ENCODE measurements at places on chromosomes 16 and 17.
A peak's percentile ranks its signal among the peaks of the same experiment; 100 is the strongest.

DNA sequence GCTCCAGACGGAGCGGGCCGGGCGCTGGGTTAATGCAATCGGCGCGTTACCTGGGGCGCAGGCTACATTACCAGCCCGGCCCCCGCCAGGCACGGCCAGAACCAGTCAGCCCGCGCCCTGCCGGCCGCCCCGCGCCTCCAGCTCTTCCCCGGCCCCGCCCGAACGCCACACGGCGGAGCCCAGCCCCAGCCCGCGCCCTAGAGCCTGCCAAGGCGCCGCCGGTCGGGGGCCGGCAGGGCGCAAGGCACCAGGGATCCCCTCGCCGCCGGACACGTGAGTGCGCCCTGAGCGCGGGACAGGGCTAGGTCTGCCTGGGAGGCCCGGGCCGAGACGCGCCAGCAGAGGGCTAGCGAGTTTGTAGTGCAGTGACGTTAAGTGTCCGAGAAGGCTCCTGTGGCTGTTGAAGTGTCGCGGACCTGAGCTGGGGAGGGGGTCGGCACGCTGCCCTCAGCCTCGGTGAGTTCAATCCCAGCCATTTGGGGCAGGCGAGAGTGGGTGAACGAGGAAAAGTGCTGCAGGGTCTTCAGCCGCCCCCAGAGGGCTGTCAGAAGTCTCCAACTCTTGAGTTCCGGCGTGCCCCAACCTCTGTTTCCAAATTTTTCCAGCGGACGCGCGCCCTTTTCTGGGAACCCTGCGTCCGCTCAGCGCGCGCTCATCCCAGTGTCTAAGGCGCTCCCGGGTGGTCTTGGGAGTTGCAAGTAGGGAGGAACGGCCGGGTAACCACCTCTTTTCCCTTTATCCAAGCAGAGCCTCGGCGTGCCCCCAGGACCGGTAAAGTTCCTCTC, at the start of gene SLC6A2:
TSS of gene SLC6A2 (plus strand) at position 92 of the 785 bp plus-strand sequence. CDS start 707 bp downstream, outside the sequence.
- no peak for DNase-seq

DNA sequence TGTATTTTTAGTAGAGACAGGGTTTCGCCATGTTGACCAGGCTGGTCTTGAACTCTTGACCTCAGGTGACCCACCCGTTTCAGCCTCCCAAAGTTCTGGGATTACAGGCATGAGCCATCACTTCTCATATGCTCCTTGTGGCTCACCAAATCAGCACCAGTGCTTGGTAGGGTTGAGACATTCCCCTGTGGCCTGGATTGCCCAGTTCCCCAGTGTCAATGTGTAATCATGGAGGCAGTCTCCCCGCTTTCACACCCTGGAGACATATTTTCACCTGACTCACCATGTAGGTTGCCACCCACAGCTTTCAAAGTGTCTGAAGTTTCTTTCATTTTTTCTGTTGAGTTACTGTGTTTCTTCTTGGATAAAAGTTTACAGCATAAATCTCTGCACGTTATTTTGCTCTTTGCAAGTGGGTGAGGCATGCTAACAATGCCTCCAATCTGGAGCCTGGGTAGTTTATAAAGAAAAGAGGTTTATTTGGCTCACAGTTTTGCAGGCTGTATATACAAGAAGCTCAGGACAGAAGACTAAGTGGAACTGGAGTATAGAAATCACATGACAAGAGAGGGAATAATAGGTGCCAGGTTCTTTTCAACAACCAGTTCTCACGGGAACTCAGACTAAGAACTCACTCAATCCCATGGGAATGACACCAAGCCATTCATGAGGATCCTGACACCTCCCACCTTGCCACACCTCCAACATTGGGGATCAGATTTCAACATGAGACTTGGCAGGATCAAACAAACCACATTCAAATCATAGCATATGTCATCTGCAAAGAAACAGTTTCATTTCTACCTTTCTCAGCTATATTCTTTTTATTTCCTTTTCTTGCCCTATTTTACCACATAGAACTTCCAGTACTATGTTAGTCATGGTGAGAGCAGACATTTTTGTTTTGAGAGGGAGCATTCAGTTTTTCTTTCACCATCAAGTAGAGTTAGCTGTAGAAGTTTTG, 113.2 kb downstream of the PHKB start:
- no peak for DNase-seq

- DNase-seq = no peak
Measured at GRCh38 chr16:52561910-52562741, 15.2 kb upstream of the TOX3 start.

GRCh38 chr17:80132906-80133625, 13.9 kb downstream of the EIF4A3 start:
- DNase-seq = no peak

GRCh38 chr16:88790312-88791211, 5.5 kb upstream of the PIEZO1 start:
- no peak for DNase-seq

DNA sequence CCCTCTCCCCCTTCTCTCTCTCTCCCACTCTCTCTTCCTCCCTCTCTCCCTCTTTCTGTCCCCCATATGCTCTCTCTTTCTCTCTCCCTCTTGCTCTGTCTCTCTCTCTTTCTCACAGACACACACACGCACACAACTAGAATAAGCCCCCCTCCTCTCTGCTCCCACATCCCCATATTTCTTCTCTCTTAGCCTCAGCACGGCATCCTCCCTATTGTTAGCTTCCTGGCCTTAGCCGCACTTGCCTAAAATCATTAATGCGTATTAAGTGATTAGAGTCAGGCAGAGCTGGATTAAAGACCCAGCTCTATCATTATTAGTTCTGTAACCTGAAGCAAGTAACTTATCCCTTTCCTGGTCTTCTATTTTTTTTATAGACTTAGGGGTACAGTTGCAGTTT, 319.0 kb upstream of the C16orf82 start:
- no peak for DNase-seq

DNA sequence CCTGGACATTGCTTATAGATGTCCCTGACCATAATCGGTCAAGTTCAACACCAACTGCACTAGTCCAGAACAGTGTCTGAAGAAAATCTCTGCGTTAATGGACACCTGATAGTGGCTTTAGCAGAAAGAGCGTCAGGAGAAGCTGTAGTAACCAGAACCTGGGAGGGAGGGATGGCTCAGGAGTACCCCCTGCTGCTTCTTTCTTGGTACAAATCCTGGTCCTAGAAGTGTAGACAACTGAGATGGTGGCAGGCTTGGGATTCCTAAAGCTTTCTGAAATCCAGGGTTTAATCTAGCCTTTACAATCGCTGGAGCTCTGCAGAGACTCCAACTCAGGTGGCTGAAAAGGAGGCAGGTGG, 5.4 kb downstream of the MAP3K14 start:
- DNase-seq = no peak

GRCh38 chr16:50836121-50836621, 94.3 kb downstream of the CYLD start:
- peak; percentile 34 for DNase-seq

DNA sequence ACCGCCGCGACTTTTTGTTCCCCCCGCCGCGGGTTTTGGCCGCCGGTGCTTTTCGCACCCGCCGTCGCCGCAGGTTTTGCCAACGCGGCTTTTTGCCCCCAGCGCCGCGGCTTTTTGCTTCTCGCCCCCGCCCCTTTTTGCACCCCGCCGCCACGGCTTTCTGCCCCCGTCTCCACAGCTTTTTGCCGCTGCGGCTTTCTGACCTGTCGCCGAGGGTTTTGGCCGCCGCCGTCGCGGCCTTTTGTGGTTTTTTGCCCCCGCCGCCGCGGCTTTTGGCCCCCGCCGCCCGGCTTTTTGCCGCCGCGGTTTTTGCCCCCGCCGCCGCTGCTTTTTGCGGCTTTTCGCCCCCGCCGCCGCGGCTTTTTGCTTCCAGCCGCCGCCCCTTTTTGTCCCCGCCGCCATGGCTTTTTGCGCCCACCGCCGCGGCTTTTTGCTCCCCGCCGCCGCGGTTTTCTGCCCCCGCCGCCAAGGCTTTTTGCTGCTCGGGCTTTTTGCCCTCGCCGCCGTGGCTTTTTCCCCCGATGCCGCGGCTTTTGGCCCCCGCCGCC, 151.1 kb downstream of the KCNJ18 start:
- DNase-seq = no peak

DNA sequence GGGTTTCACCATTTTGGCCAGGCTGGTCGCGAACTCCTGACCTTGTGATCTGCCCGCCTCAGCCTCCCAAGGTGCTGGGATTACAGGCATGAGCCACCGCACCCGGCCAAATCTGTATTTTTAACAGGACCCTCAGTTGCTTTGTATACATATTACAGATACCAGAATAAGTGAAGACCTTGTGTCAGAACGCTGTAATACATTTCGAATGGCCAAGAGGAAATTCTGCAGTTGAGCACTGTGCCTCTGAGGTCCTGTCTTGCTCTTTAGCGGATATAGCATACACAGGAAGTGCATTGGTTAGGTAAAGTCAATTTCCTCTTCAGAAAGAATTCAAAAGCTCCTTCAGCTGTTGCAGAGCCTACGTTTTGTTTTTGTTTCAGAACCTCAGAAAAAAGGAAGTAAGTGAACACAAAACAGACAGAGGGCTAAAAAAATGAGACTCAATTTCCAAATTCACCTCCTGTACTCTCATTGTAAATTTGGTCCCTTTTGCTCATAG, 15.7 kb downstream of the CRLF3 start:
- no peak for DNase-seq

GRCh38 chr17:70609566-70609965, 440.2 kb downstream of the KCNJ2 start:
- DNase-seq = no peak

DNA sequence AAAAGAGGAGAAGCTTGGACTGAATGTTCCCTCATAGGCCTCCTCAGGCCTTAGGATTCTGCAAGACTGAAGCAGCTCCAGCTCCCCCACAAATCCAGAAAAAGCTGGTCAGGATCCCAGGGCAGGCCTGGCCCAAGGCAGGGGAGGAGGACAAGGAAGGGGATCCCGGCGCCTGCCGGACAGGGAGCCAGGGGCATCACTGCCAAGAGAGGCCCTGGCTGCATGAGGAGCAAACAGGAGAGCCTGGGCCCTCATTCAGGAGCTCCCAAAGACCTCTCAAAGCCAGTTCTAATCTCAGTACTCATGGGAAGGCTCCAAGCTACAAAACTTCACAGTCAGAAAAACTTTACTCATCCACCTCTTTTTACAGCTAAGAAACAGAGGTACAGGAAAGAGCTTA, 67.3 kb downstream of the ZNF423 start:
- DNase-seq = peak; percentile 92

DNA sequence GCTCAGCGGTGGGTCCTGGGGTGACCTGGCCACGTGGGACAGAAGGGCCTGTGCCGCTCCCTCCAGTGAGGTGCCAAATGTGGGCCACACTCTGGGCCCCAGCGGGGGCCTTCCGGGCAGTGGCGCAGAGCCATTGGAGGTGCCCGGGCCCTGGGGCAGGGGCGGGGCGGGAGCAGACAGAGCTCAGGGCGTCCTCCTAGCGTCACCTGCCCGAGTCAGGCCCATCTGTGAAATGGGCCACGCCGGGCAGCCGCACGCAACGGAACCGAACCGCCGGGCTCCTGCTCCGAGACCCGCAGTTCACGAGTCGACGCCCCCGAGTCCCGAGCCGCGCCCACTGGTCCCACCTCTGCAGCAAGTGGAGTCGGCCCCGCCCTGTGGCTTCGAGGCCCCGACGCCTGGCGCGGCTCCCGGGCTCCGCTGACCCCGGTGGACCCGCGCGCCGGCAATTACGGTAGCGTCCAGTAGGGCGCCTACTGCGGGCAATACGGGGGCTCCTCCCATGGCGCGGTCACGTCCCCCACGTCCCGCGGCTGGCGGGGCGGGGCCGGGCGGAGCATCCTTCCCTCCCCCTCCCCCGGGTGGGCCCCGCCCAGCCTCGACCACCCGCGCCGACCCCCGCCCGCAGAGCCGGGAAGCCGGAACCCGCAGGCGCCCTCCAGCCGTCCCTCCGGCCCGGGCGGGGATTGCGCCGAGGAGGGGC, 1.9 kb downstream of the SLC16A3 start:
- no peak for DNase-seq

GRCh38 chr16:53626161-53626560, 77.5 kb downstream of the RPGRIP1L start:
- DNase-seq = no peak

GRCh38 chr16:88170528-88170991, 212.2 kb upstream of the ZNF469 start:
- no peak for DNase-seq
